Tibial nerve (tissue), 4 donors: ENCODE measurements at places on chromosomes 5 and 9. TPM values are rescaled to one million over a fixed set of nuclear protein-coding genes. Genes with fewer than 3 reads are reported as not detected.

GRCh38 chr9:74016004-74016403, 481.1 kb upstream of the RORB start:
- DNase-seq = no peak

DNA sequence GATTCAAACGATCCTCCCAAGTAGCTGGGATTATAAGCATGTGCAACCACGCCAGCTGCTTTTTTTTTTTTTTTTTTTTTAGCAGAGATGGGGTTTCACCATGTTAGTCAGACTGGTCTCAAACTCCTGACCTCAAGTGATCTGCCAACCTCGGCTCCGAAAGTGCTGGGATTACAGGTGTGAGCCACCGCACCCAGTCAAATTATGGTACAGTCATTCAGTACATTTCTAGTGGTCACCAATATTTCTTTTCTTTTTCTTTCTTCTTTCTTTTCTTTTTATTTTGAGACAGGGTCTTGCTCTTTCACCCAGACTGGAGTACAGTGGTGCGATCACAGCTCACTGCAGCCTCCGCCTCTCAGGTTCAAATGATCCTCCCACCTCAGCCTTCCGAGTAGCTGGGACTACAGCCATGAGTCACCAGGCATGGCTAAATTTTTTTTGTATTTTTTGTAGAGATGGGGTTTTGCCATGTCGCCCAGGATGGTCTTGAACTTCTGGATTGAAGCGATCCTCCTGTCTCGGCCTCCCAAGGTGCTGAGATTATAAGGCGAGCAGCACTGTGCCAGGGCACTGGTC, 25.4 kb upstream of the DCP2 start:
- no peak for DNase-seq

The CDKN2A gene
- total RNA-seq = 1.7 TPM

DNA sequence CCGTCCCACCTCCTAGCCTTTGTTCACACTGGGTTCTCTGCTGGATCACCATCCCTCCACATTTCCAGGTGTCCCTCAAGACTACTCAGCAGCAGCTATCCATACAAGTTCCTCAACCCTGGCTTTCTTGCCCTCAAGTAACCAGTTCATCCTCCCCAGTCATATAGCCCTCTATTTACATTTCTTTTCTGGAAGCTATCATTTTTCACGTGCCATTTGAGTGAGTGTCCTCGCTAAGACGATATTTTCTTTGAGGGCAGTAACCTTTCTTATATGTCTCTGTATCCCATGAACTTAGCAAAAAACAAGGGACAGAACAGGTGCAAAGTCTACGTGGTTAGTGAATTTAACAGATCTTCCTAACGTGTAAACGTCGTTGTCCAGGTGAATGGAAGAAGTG, 29.6 kb upstream of the KCNMB1 start:
- DNase-seq = no peak

The RBM18 gene
- total RNA-seq = 6.3 TPM

DNA sequence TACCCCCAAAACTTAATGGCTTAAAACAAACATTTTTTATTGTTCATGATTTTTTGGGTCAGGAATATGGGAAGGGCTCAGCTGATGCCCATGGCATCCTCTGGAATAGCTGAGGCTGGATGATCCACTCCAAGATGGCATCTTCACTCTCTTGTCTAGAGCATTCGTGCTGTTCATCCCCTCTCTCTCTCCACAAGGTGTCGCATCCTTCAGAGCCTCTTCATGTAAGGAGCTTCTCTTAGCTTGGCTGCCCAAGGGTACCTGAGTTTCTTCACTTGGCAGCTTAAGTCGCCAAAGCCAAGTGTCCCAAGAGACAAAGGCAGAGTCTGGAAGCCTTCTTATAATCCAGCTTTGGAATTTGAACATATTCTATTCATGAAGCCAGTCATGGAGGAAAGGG, 294.7 kb downstream of the CHSY3 start:
- DNase-seq = no peak

DNA sequence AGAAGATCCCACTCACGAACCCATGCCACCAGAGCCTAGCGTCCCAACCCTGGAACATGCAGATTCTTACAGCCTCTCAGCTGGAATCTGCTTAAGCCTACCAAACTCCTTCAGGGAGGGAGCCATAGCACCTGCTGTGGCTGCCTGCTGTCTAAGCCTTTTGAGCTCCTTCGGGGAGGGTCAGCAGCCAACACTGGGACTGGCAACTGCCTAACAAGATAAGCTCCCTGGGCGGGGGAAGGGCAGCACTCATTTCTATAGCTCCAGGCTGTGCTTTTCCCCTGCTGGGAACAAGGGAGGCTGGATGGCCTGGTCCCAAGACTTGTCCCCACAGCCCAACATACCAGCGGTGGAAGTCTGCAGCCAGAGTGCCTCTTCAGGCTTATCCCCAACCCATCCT, 199.1 kb upstream of the OR13F1 start:
- no peak for DNase-seq

The SOX30 gene
- not detected for total RNA-seq

DNA sequence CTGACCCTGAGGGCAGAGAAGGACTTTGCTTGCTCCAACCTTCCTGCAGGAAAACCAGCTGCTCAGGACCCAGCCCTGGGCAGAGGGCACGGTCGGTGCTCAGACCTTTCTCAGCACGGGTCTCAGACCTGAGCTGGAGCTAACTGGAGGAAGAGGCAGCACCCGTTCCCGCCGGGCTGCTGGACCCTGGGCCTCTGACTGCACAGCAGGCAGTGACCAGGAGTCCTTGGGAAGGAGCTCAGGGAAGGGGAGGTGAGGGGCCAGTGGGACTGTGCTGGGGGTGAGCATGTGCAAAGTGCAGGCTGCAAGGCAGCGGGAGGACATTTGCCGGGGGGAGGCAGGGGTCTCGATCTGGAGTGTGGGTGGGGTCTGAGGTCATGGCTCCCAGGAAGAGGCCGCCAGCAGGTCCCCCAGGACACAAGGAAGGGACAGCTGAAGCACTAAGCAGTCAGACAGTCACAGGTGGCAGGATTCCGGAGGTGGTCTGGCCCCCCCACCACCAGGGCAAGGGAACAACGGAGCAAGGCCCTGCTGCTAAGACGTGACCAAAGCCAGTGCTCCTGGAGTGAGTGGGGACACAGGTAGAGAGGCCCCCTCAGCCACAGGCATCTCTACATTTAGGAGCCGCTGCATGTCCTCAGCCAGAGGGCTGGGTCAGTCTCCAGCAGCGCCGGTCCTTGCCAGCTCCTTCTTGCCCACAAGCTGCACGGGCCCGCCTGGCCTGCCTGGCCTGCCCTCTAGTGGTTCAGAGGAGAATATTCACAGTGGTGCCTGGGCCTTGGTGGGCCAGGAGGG, 4.8 kb upstream of the DPM2 start:
- DNase-seq = no peak

- DNase-seq = no peak
Observed at GRCh38 chr5:177198738-177199137, 65.2 kb downstream of the NSD1 start.

DNA sequence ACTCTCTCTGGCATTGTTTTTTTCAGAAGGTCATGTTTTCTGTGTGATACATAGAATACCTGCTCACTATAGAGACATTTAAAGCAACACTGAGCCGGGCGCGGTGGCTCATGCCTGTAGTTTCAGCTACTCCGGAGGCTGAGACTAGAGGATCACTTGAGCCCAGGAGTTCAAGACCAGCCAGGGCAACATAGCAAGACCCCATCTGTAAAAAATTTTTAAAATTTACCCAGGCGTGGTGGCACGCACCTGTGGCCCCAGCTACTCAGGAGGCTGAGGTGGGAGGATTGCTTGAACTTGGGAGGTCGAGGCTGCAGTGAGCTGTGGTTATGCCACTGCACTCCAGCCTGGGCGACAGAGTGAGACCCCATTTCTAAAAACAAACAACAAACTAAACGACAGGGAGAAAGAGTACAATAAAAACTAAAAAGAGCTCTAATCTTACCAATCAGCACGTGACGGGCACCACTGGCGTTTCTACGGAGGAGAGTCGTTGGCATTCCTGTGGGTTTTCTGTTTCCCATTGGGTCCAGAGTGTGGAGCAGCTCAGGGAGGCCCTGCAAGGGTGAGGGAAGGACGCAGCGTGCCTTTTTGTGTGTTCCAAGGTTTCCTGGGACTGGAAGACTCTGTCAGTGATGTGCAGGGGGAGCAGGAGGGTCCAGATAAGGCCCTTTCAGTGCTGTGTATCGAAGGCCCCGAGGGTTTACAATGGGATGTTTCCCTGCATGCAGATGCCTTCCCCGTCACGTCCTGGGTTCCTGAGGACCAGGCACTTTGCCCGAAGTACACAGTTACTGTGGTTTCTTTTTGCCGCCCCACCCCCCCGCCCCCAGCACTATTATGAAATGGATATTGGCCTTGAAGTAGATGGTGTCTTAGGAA, 7.2 kb upstream of the RNU6ATAC start:
- peak; percentile 55 for DNase-seq

The PPP3R2 gene
- total RNA-seq = not detected

- DNase-seq = no peak
Observed at GRCh38 chr9:78932849-78933627, 636.1 kb downstream of the PSAT1 start.

GRCh38 chr5:57675236-57675635, 192.6 kb upstream of the ACTBL2 start:
- no peak for DNase-seq

The INSL6 gene
- not detected for total RNA-seq

The GHR gene
- total RNA-seq = 30.2 TPM

DNA sequence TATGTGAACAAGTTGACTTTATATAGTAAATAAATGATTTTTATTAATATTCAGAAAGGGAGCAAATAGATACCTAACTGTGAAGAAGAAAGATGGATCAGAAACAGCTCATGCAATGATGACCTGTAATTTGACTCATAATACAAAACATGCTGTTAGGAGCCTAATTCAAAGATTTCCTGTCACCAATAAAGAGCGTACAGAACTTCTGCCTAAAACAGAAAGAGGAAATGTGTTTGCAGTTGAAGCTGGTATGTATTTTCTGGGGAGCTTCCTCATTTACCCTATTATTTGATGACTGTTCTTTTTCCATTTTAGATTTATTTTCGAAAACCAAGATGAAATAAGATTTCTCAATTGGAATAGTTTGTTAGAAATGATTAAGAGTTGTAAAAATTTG, 11.4 kb downstream of the YTHDC2 start:
- no peak for DNase-seq

The F12 gene
- 4.5 TPM for total RNA-seq

The WWC1 gene
- total RNA-seq = 0.90 TPM

The PAIP1 gene
- 55.5 TPM for total RNA-seq

The ZNF879 gene
- 3.7 TPM for total RNA-seq

- no peak for DNase-seq
Observed at GRCh38 chr5:101012880-101013279, 109.8 kb upstream of the ST8SIA4 start.

The ADCY2 gene
- total RNA-seq = 11.8 TPM

- no peak for DNase-seq
Observed at GRCh38 chr5:136062366-136063274, 33.8 kb downstream of the TGFBI start.

The CCL21 gene
- 7.5 TPM for total RNA-seq

GRCh38 chr5:59241552-59241951, 652.0 kb downstream of the PDE4D start:
- DNase-seq = no peak

The SV2C gene
- 1.5 TPM for total RNA-seq

- DNase-seq = no peak
Observed at GRCh38 chr9:111836311-111836710, 41.6 kb upstream of the SHOC1 start.

- DNase-seq = peak; percentile 57
Observed at GRCh38 chr5:134567641-134568336, 42.3 kb downstream of the JADE2 start.

DNA sequence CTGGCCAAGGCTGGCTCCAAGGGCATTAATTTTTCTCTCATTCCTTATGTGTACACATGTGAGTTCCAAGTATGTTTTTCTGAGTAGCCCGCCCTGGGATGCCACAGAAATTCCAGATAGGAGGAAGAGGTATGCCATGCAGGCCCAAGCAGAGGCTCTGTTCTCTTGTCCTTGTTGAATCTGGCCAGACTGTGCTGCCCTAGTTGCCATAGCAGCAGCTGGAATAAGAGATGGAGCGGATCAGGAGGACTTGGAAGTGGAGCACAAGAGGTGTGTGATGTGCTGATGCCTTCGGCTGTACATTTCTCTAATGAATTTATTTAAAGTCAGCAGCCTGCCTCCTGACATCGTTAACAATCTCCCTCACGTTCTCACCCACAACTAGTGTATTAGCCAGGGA, 235.6 kb upstream of the RPS23 start:
- no peak for DNase-seq

DNA sequence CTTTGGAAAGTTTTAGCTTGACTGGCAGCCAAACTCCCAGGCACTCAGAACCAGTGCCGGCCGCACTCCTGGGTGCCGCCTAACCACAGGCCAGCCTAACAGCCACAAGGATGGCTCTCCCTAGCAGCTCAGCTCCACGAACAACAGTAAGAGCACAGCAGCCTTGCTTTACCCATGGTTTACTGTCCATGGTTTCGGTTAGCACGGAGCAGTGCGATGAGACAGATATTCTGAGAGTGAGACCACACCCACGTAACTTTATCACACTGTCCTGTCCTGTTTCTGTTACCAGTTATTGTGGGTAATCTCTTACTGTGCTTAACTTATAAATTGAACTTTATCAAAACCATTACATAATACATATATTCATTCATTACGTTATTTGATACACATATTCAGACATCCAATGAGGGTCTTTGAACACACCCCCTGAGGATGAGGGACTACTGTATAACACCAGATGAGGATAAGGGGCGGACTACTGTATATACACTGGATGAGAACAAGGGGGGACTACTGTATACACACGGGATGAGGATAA, 12.4 kb downstream of the CLPTM1L start:
- no peak for DNase-seq

The INSL4 gene
- not detected for total RNA-seq

DNA sequence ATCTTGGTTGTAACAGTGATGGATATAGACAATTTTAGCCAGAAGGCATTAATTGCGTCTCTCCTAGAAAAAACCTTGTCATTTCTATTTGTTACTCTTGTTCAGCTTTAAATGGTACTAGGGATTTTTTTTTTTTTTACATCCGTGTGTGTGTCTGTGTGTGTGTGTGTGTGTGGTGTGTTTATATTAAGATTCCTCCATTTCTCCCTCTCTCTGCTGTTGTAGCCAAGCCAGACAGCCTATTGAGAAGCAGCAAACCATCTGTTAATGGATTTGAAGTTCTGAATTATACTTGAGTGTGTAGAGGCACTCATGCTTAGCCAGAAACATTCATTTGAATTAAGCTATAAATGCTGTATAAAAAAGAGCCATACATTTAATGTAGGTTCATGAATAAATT, 72.3 kb downstream of the SLF1 start:
- no peak for DNase-seq

DNA sequence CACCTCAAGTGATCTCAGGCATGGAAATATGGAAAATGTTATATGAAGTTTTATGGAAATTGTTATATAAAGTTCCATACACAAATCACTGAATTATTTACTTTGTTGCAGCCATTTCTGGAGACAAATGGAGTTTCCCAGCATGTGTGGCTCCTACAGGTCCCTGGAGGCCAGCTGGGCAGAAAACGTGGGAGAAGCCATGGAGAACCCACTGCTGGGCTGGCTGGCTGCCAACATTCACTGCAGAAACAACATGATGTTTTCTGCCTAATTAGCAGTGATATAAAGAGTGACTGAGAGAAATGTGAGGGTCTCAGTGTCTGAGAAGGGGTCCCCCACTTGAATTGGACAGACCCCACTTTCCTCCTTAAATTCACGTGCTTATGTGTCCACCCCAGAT, 208.8 kb upstream of the IRX2 start:
- no peak for DNase-seq
